NCI-H1092 treated with DMSO at 0.1 percent for 48 hours (cell line): ENCODE measurements at places on chromosomes 16 and 17.

DNA sequence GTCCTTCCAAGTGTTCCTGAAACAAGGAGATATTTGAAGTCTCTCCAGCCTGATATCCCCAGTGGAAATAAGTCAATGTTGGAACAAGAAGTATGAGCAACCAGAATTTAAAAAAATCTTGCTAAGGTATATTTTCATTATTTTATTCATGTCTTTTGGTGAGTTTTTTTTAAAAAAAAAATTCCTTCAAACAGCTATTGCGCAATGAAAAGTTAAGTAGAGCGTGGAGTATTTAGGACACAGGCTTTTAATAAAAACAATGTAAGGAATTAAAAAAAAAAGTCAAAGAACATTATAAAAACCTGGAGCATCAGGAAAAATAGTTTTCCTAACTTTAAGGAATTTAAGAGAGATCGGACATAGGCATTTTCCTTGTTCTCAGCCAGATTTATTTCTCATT lies 940.4 kb downstream of the KCNJ2 start:
- DNase-seq: no peak

DNA sequence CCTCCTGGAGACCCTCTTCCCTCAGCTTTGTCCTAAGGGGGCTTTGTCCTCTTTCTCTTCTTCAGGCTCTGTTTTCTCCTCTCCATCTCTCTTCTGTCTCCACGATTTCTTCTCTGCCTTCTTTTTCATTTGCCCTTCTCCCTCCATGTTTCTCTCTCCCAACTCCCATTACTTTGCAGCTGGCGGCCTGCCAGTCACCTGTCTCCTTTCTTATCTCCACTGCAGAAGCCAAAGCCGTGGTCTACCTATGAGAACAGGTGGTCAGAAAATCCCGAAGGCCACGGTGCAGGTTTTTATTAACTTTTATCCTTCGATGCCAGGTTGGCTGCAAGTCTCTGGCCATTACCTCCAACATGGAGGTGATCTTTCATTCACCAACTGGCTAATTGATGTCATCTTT lies 45.1 kb downstream of the FZD2 start:
- peak; percentile 14 for DNase-seq

GRCh38 chr16:83568345-83568744 lies 239.4 kb upstream of the HSBP1 start:
- no peak for DNase-seq

GRCh38 chr16:31052114-31052513 lies 18.8 kb downstream of the STX4 start:
- DNase-seq: no peak

GRCh38 chr17:10077561-10078299 lies 120.7 kb downstream of the GAS7 start:
- DNase-seq: no peak

- peak; percentile 59 for DNase-seq
Observed at GRCh38 chr17:79113699-79114457, 39.3 kb downstream of the ENGASE start.

DNA sequence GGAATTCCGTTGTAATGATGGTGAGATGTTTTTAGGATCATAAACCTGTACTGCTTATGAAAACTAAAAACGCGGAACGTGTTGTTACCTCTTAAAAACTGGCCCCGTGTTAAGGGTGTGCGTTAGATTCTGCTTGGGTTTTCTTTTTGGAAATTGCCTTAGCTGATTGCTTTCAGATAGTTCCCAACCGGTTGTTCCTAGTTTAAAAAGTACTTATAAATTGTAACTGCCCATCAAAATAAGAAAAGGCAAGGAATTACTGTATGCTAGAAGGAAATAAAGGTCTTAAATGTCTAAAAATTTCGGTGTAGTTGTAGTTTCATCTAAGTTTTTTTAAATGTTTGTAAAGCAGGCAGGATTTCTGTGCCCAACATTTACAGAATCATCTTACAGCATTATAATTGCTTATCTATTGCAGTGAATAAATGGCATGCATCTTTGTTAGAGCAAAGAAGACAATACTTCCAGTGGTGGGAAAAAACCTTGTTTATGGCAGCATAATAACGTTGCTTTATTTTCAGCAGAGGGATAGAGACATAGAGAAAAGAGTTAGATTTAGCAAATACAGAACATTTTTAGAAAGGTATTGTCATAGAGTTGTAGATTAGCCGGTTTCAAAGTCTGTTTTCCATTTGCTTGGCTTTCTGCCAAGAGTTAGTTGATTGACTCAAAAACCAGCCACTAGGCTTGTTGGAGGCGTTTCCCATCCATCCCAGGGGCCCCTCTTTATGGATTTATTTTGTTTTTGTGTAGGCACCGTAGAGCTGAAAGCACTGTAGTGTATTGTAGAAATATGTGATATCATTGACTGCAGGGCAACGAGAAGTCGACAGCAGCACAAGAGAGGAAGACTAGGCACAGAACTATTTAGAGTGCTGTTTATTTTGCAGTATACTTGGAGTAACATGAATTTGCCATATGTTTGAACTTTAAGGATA lies 1.7 kb downstream of the PPM1D start:
- DNase-seq: peak; percentile 39

GRCh38 chr17:19750020-19750572 lies 2.0 kb upstream of the ALDH3A1 start:
- no peak for DNase-seq

DNA sequence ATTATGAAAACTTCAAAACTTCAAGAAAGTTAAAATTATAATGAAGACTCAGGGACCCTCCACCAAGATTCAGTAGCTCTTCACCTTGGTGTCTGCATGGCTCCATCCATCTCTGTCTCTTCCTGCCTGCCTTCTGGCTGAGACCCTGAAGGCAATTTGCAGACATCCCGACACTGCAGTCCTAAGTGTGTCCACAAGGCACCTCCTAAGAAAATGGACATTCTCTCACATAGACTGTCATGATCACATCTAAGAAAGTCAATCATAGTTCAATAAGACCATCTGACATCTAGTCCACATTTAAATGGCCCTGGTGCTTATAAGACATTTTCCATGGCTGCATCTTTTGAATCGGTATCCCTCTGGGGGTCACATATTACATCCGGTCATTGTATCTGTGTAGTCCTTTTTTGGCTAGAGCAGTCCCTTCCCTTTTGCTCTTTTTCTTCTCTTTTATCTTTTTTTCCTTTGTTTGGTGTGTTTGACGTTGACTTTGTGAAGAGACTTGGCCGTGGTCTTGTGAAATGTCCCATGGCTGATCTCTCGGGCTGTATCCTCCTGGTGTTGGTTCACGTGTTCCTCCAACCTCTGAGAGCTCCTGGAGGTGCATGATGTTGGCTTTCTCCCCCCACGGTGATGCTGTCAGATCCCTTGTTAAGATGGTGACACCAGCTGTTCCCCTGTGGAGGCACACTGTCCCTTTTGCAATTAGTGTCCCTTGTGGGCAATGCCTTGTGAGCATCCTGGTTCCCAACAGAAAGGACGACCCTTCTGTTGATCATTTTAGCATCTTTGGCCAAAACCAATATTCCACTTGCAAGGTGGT lies 5.0 kb upstream of the TNFRSF13B start:
- no peak for DNase-seq

DNA sequence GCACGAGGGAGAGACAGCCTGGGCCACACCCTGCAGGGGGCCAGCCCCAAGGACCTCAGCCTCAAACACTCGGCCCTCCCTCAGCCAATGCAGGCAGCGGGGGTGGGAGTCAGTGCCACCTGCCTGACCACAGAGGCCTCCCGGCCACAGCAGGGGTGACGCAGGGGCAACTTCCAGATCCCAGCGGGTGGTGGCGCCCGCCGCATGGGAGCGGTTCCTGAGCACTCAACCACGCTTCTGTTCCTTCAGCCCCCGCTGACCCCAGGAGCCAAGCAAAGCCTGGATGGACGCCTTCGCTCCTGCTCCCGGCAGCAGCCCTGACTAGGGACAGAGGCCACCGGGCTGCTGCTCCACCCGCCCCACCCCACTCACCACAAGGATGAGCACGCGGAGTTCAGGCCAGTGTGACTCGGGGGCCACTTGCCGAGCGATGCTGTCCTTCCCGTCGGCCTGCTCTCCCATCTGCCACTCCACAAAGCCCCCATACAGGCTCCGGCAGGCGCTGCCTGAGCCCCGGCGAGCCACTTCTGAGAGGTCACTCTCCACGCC lies 5.0 kb upstream of the CYBA start:
- DNase-seq: no peak

GRCh38 chr17:58995247-58995940 lies 111.3 kb downstream of the TRIM37 start:
- DNase-seq: no peak

DNA sequence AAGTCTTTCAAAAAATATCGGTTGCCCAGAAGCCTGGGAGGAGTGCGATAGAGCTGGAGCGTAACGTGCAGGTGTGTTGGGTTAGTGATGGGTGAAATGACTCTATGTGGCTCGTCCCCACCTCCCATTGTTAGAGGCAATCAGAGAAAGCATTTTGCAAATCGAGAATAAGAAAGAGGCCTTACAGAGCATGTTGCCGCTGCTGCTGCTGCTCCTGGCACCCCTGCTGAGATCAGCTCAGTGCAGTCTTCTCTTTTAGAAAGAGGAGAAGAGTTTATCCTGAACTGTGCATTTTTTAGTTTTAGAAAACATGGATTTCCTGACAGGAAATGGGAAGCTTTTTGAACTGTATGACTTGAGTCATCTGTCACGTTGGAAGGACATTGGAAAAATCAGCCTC lies 774.5 kb upstream of the RBFOX1 start:
- no peak for DNase-seq

- DNase-seq: no peak
Observed at GRCh38 chr17:58533616-58534188, 19.3 kb upstream of the MTMR4 start.

- peak; percentile 63 for DNase-seq
Observed at GRCh38 chr17:17303010-17303846, at the start of gene NT5M. NT5M (plus strand) TSS chr17:17303373; CDS start chr17:17303551, 178 bp downstream.

DNA sequence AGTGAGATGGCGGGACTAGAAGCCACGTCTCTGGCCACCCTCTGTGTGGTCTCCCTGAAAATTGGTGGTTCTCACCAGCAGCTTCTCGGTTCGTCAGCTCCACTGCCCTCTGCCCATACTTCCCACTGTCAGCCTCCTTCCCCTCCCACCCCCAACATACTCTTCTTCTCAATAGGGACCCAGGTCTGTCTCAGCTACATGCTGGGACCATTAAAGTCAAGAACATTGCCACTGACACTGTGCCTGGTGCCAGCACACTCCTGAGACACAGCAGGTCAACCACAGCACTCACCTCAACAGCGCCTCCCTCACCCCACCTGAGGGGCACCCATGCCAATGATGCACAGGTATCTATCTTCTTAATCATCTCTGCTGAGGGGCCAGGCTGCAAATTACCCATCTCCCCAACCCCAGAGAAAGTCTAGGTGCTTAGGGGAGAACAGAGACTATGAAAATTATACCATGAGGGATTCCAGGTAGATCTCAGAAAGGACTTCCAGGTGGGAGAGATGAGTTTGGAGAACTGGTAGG lies 1.3 kb downstream of the PLXDC1 start:
- no peak for DNase-seq

DNA sequence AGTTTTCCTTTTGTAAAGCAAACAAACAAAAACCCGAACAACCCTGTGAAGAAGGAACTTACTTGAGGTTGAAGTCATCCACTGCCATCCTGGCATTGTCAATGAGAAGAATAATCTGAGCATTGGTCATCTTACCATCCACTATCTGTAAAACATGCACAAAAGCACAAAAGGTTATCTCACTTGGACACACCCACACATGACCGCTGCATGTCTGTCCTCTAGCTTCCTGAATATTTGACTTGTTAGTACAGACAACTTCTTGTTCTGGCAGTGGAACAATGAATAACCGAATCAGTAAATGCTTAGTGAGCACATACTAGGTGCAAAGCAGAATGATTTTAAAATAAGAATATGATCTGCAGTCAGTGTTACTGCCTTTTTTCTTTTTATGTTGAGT lies 6.1 kb downstream of the KRT23 start:
- DNase-seq: no peak

GRCh38 chr17:40602445-40603443 lies 37.5 kb upstream of the CCR7 start:
- no peak for DNase-seq

DNA sequence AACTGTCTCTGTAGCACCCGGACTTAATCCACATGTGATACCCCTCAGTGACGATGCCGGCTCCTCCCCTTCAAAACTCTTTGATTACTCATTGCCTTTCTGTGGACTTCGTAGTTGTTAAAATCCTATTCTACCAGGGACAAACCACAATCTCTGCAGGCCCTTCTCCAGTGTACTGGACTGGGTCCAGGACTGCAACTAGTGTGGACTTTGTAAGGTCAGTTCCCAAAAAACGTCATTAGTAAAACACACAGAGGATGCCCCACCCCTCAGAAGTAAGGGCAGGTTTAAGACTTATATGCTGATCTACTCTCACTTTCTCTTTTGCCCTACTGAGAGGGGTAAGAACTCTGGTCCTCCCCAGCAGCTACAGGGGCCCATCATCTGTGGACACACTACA lies 10.5 kb upstream of the NUDT7 start:
- DNase-seq: no peak

DNA sequence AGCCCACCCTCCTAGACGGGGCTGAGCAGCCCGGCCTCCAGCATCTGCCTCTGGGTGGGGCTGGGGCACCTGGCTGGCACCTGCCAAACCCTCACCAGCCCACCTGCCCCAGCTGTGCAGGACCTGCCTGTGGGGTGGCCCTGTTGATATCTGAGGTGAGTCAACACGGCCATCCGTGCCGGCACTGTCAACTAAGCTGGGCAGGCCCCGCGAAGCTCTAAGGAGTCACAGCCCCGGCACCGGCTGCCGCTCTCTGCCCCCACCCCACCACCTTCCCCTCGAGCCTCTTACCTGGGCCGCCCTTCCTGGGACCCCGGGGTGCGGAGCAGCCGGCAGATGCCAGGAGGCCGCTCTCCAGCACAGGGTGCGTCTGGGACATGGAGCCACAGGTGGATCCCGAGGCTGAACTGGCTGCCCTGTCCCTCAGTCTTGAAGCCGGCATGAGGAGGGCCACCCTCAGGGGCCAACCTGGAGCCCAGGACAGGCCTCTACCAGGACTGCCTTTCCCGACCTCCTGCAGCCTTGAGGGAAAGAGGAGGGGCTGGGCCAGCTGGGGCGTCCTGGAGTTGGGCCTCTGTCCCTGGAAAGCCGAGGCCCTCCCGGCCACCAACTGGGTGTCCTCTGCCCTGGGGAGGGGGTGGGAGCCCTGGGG lies 515 bp downstream of the CBFA2T3 start:
- no peak for DNase-seq

DNA sequence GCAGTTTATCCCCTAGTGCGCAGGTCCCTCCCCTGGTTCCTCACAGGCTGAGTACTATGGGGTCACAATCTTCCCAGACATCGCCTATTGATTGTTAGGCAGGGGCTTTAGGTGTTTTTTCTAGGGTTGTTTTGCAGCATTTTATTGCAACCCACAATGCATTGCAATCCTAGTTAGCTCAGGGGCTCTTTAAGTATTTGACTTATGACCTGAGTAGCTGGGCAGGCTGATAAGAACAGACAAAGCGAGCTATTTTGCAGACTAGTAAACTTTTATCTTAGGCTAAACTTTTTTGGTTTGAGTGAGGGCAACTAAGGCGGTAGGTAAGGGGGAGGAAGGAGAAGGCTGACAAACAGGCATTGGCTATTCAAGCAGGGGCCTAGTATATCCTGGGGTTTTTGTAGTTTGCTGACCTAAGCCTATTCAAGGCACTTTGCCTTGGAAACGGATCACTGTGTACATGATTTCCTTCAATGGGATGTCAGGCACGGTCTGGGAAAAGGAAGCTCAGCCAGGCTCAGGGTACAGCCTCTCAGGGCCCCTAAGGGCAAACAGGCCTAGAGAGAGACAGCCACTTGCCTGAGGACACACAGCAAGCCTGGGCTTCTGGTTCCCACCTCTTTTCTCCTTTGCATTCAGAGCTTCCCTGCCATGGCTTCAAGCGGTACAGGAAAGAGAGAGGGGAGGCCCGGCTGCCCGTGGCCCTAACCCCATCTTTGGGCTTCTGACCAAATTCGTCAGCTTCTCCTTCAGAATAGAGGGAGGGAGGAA lies 6.4 kb downstream of the DRC7 start:
- DNase-seq: no peak

- DNase-seq: peak; percentile 41
Observed at GRCh38 chr17:2828397-2829038, 32.3 kb downstream of the RAP1GAP2 start.
